NCI-H187 treated with DMSO at 0.1 percent for 48 hours (cell line): ENCODE measurements at places on chromosomes 5 and 9.

DNA sequence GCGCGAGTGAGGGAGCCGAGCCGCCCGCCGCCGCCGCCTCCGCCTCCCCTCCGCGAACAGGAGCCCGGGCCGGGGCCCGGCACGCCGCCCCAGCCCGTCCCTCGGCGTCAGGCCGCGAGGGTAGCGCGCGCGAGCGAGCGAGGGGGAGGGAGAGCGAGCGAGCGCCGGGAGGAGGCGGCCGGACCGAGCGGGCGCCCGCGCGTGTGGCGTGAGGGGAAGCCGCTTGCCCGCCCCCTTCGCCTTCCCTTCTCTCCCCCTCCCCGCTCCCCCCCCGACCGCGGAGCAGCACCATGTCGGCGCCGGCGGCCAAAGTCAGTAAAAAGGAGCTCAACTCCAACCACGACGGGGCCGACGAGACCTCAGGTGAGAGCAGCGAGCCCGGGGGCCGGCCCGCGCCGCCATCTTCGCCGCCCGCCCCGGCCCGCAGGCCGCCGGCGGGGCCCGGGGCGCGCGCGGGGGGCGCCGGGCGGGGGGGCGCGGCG lies 312 bp downstream of the SET start:
- DNase-seq, result no peak

DNA sequence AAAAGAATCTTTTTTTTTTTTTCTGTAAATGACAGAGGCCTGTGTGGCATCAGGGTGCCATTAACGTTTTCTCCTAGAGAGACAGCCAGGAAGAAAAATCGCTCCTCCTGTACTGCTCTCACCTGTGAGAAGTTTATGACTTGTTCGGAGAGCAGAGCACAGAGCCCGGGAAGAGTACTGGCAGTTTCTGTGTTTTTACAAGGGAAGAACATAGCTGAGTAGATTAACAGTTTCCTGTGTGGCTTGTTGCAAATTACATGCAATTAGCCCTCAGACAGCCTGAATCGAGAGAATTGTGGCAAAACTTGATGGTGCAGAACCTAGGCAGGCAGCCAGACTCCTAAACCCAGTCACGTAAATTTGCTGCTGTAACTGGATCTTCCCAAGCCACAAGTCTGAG lies 32.1 kb downstream of the PRKACG start:
- DNase-seq, result no peak

DNA sequence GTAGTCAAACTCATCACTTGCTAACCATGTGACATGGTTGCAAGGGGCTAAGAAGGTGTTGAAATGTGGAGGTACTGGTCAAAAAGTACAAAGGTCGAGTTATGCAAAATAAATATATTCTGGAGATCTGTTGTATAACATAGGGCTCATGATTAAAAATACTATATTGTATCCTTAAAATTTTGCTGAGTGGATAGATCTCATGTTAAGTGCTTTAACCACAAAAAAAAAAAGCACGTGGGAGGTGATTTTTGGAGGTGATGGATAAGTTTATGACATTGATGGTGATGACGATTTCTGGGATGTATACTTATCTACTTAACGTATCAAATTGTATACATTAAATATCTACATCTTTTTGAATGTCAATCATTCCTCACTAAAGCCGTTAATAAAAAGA lies 96.2 kb upstream of the PAPPA start:
- no peak for DNase-seq

DNA sequence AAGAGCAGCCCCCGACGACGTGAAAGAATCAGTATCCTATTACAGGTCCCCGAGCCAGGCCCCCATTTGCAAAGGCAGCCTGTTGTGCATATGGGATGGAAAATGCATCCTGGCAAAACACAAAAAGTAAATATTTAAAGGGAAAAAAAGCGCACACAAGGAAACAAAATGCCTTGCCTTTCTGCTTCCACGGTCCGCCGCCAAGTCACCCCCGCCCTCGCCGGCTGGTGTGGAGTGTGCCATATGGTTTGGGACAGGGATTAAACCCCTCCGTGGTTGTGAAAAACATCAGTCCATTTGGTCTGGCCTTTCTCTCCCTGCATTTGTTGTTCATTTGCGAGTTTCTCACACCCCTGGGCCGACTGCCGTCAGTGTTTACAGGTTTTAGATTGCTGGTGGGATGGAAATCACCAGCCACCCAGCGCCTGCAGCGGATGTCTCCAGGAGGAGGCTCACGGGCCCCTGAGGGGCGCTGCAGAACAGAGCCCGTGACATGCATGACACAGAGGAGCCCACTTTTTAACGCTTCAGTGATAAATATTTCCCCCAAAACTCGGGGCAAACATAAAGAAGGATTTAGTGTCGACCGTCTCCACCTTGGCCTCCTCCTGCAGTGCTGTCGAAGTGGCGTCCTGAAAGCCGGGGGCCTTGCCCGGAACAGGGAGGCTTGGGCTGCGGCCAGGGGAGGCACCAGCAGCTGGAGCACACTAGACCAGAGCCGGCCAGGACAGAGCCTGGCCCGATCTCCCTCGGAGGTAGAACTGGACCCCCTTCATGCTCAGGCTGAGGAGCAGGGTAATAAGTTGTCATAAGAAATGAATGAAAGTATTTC lies 161.5 kb downstream of the HSD17B3 start:
- DNase-seq, result no peak

GRCh38 chr9:98107926-98108325 lies 11.1 kb downstream of the TRIM14 start:
- DNase-seq, result no peak

DNA sequence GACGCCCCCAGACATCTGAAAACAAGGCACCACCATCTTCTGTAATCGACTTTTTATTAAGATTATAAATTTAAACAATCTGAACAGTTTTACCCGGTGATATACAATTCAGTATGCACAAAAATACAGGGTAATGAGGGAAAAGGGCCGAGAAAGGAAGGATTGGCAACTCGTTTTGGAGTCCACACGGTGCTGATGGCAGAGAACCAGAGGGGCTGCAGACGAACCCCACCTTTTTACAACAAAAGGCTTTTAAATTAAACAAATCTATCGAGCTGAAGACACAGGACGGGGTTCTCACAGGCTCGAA lies 2.6 kb downstream of the IER5L start:
- no peak for DNase-seq

GRCh38 chr9:88060746-88061145 lies 77.5 kb downstream of the SPATA31C2 start:
- no peak for DNase-seq

DNA sequence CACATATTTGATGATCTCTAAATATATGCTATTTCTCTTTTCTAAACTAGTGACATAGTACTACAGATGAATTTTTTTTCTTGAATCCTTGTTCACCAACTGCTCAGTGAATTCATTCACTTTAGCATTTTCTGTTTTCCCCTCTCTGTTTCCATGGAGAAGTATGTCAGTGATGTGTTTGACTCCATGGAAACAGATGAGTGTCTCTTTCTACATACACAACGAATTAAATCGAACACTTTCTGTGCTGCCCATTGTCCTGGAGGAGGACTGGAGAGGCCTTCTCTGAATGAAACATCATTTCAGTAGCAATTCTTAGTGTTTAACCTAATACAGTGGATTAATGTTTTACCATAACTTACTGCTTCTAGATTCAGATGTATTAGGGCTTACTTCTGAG lies 9.5 kb downstream of the INVS start:
- DNase-seq, result no peak

- DNase-seq, result no peak
Observed at GRCh38 chr9:93147632-93148031, 13.6 kb upstream of the NINJ1 start.

DNA sequence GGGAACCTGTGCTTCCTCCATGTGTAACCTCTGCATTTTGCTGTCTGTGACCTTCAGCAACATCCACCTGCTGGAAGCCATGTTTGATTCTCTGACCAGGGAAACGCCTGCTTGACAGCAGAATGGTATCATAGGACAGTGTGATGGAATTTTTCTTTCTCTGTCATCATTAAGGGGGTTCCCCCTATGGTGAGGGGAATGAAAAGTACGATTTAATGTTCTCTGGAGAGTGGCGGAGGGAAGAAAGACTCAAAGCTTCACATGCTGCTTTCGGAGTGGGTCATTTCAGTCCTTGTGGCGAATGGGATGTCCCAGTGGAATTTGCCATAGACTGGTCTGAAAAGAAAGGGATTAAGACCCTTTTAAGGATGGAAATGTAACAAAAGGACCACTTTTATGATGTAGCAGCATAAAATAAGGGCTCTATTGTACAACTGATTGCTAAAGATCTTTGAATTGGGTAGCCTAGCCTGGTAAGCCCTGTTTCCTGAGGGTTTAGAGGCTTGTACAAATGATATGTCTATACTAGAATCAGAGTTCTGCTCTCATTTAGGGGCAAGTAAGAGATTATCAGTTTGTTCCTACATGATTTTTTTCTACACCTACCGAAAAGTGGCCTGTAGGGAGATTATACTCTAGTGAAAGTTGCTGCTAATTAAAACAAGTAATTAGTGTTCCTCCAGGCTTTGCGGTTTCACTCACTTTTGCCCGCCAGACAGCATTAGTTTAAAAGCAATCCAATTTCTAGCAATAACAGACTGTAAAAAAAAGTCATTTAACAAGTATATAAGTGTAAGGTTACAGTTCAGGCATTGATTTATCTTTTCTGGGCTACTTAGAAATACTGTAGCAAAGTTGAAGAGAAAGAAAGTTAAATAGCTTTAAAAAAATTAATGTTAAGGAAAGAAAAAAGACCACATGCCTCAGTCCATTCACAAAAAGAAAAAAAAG lies 904.5 kb downstream of the NR2F1-AS1 start:
- DNase-seq, result no peak

GRCh38 chr9:122080986-122081385 lies 12.1 kb downstream of the TTLL11 start:
- no peak for DNase-seq

DNA sequence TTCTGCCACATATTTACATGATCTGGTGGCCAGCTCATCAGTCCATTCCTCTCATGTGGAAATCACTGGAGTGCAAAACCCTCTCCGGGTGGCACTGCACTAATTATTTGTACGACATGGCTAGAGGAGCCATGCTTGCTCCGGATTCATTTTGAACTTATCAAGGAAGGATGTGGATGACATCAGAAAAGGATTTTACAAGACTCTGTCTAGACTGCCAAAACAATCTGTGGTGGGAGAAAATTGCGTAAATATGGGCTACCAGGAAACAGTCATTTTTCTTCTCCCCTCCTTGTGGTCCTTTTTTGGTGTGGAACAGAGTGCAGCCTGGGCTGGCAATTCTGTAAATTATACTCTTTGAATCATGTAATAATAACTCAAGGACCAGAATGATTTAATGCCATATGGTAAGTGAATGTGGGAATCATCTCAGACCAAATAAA lies 123.4 kb upstream of the IFNE start:
- no peak for DNase-seq

DNA sequence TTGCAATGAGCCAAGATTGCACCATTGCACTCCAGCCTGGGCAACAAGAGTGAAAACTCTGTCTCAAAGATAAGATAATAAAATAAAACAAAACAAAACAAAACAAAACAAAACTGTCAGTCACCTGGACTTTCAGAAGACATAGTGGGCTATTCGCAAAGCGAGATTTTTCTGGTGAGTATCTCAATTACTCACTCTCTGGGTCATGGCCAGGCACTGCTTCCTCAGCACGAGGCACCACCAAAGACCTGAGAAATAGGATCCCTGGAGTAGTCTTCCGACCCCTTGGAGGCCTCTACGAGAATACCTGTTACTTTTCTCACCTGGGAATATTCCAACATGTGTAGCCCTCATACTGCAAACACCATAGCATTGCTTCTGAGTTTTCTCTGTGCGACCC lies 201.7 kb upstream of the ZNF618 start:
- DNase-seq, result no peak
